ENCODE measurements at places on chromosomes 1 and 21.

GRCh38 chr1:197024460-197024859, 42.6 kb downstream of the F13B start:
- DNase-seq = no peak

DNA sequence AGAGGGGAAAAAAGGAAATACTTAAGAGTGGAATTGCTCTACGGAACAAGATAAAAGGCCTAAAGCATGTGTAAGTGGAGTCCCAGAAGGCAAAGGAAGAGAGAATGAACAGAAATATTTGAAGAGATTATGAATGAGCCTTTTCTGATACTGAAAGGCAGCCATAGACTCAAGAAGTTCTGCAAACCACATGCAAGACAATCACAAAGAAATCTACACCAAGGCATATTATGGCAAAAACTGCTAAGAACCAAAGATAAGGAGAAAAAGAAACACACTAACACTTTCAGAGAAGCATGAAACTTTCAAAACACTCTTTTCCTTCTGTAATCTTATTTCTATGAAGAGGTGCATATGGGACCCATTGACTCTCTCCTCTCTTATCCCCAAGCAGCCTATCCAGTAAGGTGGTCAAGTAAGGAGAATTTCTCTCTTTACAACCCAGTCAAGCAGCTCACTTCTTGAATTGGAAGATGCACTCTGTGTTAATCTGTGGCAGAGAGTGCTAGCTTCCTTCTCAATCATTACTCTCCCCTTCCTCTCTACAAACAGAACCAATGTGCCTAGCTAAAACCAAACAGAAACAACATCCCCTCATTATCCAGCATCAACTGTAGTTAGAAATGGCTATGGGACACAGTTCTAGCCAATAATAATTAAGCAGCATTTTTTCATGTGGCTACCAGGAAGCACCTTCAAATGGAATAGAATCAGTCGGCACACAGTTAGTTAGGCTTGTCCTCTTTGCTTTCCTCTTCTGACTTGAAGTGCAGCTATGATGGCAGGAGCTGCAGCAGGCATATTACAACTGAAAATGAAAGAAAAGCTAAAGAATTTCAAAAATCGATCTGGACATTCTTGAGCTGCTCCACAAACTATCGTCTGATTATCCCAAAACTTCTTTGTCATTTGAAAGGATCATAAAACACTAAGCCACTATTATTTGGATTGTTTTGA, 25.9 kb downstream of the KRTAP19-8 start:
- no peak for DNase-seq

GRCh38 chr1:30060738-30061137, 662.6 kb downstream of the MATN1 start:
- DNase-seq = no peak

- DNase-seq = no peak
These were observed 170.6 kb downstream of the RUNX1 start for GRCh38 chr21:34878501-34878900.

DNA sequence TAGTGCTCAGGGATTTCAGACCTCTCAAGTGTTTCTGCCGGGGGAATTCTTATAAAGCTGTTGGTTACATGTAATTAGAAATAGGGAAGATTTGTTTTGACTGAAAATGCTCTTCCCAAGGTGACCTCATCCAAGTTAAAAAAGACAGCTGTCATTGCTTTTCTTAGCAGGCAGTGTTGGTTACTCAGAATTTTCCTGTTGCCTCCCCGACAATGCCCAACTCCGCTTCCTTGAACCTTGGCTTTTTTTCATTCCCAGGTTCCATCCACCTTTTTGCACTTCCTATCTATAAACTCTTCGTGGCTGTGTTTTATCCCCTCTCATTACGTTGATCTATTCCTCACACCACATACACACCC, 825 bp upstream of the DPH5 start:
- DNase-seq = no peak

DNA sequence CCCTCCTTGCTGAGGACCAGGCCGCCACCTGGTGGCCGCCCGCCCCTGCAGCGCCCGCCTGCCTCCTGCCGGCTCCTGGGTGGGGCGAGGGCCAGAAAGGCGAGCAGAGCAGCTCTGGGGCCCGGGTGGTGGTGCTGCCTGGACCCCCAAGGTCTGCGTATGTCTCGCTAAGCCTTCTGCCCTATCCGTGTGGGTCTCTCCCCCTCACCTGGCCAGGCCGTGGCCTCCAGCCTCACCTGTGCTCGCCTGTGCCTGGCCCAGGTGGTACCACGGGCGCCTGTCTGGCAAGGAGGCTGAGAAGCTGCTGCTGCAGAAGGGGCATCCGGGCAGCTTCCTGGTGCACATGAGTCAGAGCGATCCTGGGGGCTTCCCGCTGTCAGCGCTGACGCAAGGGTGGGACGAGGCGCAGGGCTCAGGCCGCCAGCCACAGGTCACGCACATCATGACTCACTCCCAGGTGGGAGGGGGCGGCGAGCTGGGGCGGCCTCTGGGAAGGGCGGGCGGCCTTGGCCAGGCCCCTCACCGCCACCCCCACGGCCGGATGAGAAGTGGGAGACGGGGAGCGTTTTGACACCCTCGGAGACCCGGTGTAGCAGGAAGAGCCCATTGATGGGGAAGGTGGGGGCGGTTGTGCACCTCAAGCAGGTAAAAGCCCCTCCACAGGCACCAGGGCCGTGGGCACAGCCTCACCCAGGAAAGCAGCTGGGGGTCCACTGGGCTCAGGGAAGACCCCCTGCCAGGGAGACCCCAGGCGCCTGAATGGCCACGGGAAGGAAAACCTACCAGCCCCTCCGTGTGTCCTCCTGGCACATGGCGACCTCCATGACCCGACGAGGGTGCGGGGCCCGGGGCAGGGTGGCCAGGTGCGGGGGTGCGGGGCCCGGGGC, 9.9 kb downstream of the RNF223 start:
- peak; percentile 64 for DNase-seq

DNA sequence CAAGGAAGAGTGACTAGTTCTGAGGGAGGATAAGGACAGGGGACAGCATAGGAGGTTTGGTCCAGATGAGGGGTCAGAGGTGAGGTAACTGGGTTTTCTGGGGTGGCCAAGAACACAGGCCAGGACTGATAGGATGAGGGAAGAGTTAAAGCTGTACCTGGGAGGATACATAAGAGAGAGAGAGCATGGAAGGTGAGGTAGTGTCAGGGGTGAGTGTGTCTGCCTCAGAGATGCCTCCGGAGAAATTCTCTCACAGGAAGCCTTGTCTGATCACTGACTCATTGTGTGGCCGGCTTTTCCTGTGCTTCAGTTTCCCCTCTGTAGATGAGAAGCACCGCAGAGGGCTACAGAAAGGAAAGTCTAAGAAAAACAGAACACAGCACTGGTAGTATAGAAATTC, 40.2 kb downstream of the FASLG start:
- DNase-seq = no peak

DNA sequence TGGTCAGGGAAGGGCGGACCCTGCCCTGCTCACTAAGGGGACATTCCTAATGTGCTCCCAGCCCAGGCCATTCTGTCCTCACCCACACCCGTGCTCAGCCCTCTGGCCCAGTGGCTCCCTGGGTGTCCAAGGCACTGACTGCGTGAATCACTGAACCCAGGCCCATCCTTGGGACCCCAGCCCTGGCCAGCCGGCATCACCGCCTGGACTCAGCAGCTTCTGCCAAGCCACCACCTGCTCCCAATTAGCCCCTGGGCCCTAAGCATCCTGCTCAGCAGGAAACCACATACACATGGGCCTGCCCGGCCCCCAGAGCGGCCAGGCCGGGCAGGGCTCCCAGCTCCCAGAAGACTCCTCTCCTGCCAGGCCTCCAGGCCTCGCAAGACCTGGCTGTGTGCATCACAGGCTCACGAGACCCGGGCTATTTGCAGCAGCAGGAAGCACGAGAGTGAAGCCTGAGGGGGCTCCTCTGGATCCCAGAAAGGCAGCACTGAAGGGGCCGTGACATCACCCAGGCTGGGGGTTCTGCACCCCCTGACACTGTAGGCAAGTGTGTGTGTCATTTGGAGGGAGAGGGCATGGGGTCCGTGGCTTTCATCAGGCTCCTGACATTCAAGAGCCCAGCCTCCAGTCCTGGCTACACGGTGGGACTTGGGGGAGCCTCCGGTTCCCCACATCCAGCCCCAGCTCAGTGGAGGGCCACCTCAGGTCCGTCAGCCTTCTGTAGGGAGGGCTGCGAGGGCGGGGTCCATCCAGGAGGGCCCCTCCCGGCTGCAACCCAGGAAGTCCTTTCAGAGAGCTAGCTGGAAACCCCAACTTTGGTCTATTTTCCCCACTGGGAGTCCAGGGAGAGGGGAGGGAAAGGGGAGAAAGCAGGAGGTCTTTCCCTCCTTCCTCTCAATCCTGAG, 1.6 kb downstream of the MFAP2 start:
- DNase-seq = no peak

Data from stimulated activated CD4-positive, alpha-beta T cell treated with anti-CD3 and anti-CD28 coated beads, Interleukin-1b, Interleukin-23, amount 100 ng/mL, for 1 hour (primary cell).